ENCODE measurements at places on chromosomes 11 and 22. TPM values are rescaled to one million over a fixed set of nuclear protein-coding genes. Genes with fewer than 3 reads are reported as not detected.

The SLC1A2 gene
- polyA plus RNA-seq, result 0.03 TPM

The KCNJ4 gene
- polyA plus RNA-seq, result not detected

DNA sequence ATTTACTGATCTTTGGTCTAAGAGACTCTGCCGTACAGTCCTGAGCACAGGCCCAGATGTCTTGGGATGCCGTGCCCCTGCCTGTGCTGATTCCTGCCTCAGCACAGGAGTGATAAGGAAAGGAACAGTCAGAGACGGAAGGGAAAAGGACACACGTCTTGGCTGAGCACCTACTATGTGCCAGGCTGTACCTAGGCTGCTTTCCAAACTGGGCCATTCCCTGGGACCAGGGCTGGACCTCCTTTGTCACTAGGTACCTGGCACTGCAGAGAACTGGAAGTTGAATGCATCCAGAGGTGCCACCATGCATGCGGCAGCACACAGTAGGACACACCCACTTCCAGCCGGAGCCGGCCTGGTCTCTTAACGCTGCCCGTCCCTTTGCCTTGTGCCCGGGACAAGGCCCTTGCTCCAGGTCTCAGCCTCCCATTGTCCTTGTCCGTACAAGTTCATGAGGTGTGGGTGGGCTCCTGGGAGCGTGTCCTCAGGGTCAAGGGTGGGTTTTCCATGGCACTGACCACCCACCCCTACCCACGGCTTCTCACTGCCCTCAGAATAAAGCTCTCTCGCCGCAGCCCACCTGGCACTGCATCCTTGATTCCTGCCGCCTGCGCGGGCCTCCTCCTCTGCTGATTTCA lies 1.1 kb upstream of the SSTR3 start:
- H3K36me3 ChIP-seq, result no peaks in the 10 kb centered on the region
- H3K4me1 ChIP-seq, result peaks cover 17% of the 10 kb centered on the region
- no peak overlapping the region for H3K4me3 ChIP-seq
- no peak overlapping the region for H3K27ac ChIP-seq

DNA sequence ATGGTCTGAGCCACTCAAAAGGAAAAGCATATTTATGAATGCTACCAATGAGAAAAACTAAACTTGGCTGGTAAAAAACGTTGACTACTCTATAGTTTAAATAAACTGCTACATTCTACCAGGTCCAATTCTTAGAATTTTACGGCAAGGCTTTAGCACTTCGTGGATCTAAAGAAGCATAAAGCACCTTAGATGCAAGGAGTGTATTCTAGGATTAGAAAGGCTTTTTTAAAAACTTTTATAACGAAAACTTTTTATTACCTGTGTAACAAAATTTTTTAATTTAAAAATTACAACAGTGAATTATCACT lies 13.9 kb downstream of the PHF21A start:
- H3K4me1 ChIP-seq, result peaks cover 42% of the 10 kb centered on the region
- DNase-seq, result no peak
- no peak overlapping the region for H3K27ac ChIP-seq
- no peaks in the 10 kb centered on the region for H3K27me3 ChIP-seq
- no peak overlapping the region for H3K4me3 ChIP-seq
- H3K36me3 ChIP-seq, result no peaks in the 10 kb centered on the region

- H3K4me1 ChIP-seq, result no peaks in the 10 kb centered on the region
- no peaks in the 10 kb centered on the region for H3K36me3 ChIP-seq
- H3K4me3 ChIP-seq, result no peak overlapping the region
- no peaks in the 10 kb centered on the region for H3K27me3 ChIP-seq
These were observed 112.4 kb upstream of the PITPNB start for GRCh38 chr22:28031383-28031922.

Data from immature natural killer cell (primary cell).